Gastrocnemius medialis (tissue), 4 donors: ENCODE measurements at places on chromosomes 3 and 15. TPM values are rescaled to one million over a fixed set of nuclear protein-coding genes. Genes with fewer than 3 reads are reported as not detected.

DNA sequence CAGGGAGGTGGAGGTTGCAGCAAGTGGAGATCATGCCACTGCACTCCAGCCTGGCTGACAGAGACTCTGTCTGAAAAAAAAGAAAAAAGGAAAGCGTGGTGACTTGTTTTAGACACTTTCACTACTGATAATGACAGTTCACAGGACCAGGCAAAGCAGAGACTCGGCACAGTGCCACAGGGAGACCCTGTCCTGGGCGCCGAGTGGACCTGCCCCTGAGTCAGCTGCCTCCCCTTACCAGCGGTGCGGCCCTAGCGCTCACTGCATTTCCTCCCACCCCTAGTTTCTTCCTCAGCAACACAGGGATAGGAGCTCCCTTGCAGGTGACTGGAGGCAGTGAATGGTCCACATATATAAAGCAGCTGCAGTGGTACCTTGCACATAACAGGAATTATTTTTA, 38.7 kb upstream of the NSMCE3 start:
- DNase-seq: no peak
- no peaks in the 10 kb centered on the region for H3K27me3 ChIP-seq
- H3K36me3 ChIP-seq: no peaks in the 10 kb centered on the region
- no peak overlapping the region for H3K4me3 ChIP-seq
- H3K27ac ChIP-seq: no peak overlapping the region

- no peak overlapping the region for H3K4me3 ChIP-seq
- H3K27ac ChIP-seq: no peak overlapping the region
- no peaks in the 10 kb centered on the region for H3K27me3 ChIP-seq
- no peaks in the 10 kb centered on the region for H3K4me1 ChIP-seq
Measured at GRCh38 chr3:113000691-113001090, 9.9 kb downstream of the GTPBP8 start.

DNA sequence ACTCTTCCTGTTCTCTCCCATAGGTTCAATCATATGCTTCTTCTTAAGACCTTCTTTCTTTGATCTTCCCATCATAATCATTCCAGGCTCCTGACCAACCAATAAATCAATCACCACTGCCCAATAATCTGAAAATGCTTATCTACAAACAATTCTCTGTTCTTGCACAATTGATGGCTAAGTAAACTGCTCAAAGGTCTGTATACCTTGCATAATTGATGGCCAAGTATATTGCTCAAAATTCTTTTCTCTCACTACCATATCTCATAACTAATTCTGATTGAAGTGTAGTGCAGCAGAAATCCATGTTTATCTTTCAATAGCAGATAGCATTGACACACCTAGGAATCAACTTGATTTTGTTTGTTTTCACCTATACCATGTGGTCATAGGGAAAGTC, 83.4 kb upstream of the EPHA6 start:
- no peaks in the 10 kb centered on the region for H3K36me3 ChIP-seq
- no peaks in the 10 kb centered on the region for H3K4me1 ChIP-seq
- DNase-seq: no peak
- H3K4me3 ChIP-seq: no peak overlapping the region
- no peak overlapping the region for H3K27ac ChIP-seq
- H3K27me3 ChIP-seq: no peaks in the 10 kb centered on the region

- no peak overlapping the region for H3K4me3 ChIP-seq
- H3K27me3 ChIP-seq: no peaks in the 10 kb centered on the region
- DNase-seq: no peak
- H3K4me1 ChIP-seq: no peaks in the 10 kb centered on the region
- H3K36me3 ChIP-seq: no peaks in the 10 kb centered on the region
Measured at GRCh38 chr3:125433611-125434041, 58.5 kb upstream of the ZNF148 start.

DNA sequence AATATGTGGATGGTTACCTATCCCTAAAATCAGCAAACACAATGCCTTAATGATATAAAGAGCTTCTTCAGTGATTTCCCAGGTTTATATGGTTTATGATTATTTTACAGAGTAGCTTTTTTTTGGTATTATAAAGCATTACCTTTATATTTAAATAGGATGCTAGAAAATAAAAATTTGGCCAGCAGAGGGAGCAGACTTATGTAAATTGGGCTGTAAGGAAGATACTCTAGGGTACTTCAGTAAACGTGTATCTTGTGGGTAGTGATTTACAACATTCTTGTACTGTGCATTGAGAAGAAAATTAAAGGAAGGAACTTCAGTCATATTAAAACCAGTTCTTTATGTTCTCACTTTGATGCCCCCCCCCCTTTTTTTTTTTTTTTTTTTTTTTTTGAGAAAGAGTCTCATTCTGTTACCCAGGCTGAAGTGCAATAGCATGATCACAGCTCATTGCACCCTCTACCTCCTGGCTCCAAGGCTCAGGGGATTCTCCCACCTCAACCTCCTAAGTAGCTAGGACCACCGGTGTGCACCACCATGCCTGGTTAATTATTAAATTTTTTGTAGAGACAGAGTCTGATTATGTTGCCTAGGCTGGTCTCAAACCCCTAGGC, 167.9 kb downstream of the BBX start:
- H3K27me3 ChIP-seq: no peaks in the 10 kb centered on the region
- H3K4me3 ChIP-seq: no peak overlapping the region
- no peak overlapping the region for H3K27ac ChIP-seq

GRCh38 chr3:30457726-30458125, 148.7 kb upstream of the TGFBR2 start:
- no peaks in the 10 kb centered on the region for H3K27me3 ChIP-seq
- H3K4me1 ChIP-seq: no peaks in the 10 kb centered on the region
- H3K36me3 ChIP-seq: no peaks in the 10 kb centered on the region
- H3K27ac ChIP-seq: peak overlapping the region; percentile 9
- H3K4me3 ChIP-seq: no peak overlapping the region

- no peaks in the 10 kb centered on the region for H3K27me3 ChIP-seq
- H3K4me1 ChIP-seq: no peaks in the 10 kb centered on the region
- H3K27ac ChIP-seq: no peak overlapping the region
- H3K36me3 ChIP-seq: no peaks in the 10 kb centered on the region
Measured at GRCh38 chr3:11542551-11542950, 101.2 kb downstream of the VGLL4 start.

DNA sequence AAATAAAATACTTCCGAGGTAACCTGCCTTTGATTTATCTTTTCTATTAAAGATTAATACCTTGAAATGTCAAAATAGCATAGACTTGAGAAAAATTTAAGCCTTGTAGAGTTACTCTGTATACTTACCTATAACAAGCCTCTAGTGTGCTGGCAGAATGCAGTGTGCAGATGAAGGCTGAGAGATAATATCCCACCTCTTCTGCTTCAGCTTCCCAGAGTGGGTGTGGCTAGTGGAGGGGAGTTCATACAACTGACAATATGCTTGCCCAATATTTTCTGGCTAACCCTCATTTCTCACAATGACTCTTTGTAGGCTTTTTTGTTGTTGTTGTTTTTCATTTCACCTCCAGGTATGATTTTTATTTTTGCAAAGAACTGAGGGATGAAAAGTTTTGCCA, 15.7 kb upstream of the ZBTB20 start:
- H3K36me3 ChIP-seq: no peaks in the 10 kb centered on the region
- no peaks in the 10 kb centered on the region for H3K27me3 ChIP-seq
- H3K4me1 ChIP-seq: no peaks in the 10 kb centered on the region
- DNase-seq: no peak

GRCh38 chr15:80856809-80857377, 77.7 kb downstream of the CEMIP start:
- peaks cover 7% of the 10 kb centered on the region for H3K4me1 ChIP-seq
- peak; percentile 48 for DNase-seq
- no peaks in the 10 kb centered on the region for H3K27me3 ChIP-seq

GRCh38 chr3:83946049-83946448, 1012.7 kb upstream of the CADM2 start:
- no peaks in the 10 kb centered on the region for H3K27me3 ChIP-seq
- DNase-seq: no peak
- H3K36me3 ChIP-seq: no peaks in the 10 kb centered on the region
- H3K4me3 ChIP-seq: no peak overlapping the region

DNA sequence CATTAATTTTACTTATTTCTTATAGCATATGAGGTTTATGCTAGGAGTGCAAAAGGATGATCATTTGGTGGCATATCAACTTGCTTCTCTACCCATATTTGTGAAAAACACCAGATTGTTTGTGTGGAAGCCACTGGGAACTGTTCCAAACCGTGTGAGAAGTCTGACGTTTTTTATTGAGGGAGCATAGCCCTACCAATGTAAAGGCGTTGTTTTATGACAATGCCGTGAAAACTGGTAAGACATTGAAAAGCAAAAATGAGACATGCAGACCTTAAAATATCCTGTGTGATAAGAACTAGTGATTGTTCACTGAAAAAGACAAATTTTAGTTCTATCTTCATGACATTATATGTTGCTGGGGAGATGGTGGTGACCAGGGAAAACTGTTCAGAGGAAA, 87.8 kb downstream of the CHL1 start:
- peaks cover 2% of the 10 kb centered on the region for H3K4me1 ChIP-seq
- no peak overlapping the region for H3K4me3 ChIP-seq
- no peak for DNase-seq
- no peaks in the 10 kb centered on the region for H3K36me3 ChIP-seq
- no peaks in the 10 kb centered on the region for H3K27me3 ChIP-seq

- DNase-seq: no peak
- no peaks in the 10 kb centered on the region for H3K27me3 ChIP-seq
- H3K4me3 ChIP-seq: no peak overlapping the region
- H3K36me3 ChIP-seq: no peaks in the 10 kb centered on the region
- H3K27ac ChIP-seq: no peak overlapping the region
- no peaks in the 10 kb centered on the region for H3K4me1 ChIP-seq
Measured at GRCh38 chr3:76586471-76586870, 453.4 kb upstream of the ROBO2 start.

DNA sequence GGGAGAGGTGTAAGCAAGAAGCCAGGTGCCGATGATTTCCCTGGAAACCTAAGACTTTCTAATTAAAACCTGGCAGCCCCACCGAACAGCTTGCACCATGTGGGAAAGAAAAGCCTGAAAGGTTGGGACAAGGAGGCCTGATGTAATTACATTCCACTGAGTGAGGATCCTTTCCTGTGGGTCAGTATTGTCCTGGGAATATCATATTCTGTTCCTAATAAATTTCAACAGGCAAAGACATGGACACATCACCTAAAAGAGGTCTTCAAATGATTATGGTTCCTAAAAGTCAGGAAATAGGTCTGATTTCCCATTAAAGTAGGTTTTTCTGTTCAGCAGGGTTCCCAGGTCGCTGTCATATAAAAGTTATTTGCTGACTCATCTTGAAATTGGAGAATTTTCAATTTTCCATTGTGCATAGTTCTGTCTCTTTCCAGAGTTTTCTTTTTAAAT, 58.5 kb downstream of the DUT start:
- no peaks in the 10 kb centered on the region for H3K36me3 ChIP-seq
- H3K27me3 ChIP-seq: no peaks in the 10 kb centered on the region
- peak overlapping the region; percentile 11 for H3K27ac ChIP-seq
- no peak for DNase-seq
- H3K4me3 ChIP-seq: no peak overlapping the region

DNA sequence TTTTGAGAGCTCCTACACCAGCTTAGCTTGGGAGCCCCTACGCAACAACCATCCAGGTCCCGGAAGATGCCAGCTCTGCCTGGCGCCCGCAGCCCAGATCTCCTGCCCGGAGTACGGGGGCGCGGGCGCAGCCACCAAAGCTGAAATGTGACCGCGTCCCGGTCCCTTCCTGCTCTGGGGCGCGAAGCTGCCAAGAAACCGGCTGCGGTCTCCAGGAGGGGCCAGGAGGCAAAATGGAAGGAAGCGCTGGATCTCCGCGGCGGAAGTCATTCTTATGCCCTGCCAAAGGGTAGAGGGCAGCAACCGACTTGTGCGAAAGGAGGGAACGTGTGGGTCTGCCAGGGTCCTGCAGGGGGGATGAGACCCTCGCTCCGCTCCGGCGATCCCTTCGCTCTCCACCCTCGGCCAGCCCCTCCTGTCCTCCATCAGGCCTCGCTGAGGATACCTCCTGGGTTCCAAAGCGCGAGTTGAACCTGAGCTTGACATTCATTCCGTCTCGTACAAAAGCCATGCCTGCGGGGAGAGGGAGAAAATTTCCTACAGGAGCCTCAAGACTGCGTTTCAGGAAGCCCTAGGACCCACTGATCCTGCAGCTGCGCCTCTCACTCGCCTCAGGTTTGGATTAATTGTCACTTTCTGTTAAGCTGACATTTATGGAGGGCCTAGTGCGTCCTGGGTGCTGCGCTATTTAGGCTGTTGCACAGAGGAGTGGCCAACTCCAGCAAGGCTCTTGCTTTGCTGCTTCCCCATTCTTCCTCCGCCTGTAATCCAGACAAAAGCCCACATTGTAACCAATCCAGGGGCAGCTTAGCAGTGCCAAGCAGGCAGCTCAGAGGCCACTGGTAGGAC, 98.3 kb upstream of the VGLL3 start:
- peak overlapping the region; percentile 81 for H3K4me3 ChIP-seq
- peaks cover 7% of the 10 kb centered on the region for H3K4me1 ChIP-seq
- H3K36me3 ChIP-seq: no peaks in the 10 kb centered on the region
- DNase-seq: peak; percentile 32
- H3K27ac ChIP-seq: peak overlapping the region; percentile 72
- H3K27me3 ChIP-seq: no peaks in the 10 kb centered on the region

GRCh38 chr3:127053450-127053849, 70.5 kb downstream of the PLXNA1 start:
- no peaks in the 10 kb centered on the region for H3K4me1 ChIP-seq
- no peak for DNase-seq
- H3K4me3 ChIP-seq: no peak overlapping the region
- no peaks in the 10 kb centered on the region for H3K27me3 ChIP-seq
- H3K36me3 ChIP-seq: no peaks in the 10 kb centered on the region
- H3K27ac ChIP-seq: no peak overlapping the region

DNA sequence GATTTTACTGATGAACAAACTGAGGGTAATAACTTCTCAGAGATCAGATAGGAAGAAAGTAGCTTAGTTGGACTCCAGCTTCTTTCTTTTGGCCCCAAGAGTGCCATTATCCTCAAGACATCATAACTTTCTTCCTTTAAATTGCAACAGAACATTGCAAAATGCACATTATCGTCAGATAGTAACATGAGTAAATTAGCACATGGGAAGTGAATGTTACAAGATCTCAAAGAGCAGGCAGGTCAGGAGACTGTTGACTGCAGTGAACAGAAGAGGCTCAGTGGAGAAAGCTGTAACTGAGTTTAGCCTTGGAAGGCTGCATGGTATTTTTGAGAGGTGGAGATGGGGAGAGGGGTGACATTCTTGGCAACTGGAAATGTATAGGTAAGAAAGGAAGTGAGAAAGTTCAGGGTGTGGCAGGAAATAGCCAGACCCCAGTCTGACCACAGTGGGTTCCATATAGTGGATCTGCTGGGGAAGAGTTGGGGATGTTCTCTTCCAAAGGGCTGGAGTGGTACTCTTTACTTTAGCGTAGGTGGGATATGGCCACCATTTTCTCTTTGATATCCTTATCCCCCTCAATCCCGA, 307.7 kb downstream of the RPLP1 start:
- H3K4me1 ChIP-seq: no peaks in the 10 kb centered on the region
- no peaks in the 10 kb centered on the region for H3K36me3 ChIP-seq
- peaks cover 3% of the 10 kb centered on the region for H3K27me3 ChIP-seq

SERINC4 gene
- 0.82 TPM for total RNA-seq

SLC28A1 gene
- not detected for total RNA-seq

COL6A5 gene
- not detected for total RNA-seq

KBTBD12 gene
- total RNA-seq: 16.0 TPM

TICRR gene
- total RNA-seq: not detected

PARP3 gene
- total RNA-seq: 11.9 TPM

UBE2E1 gene
- total RNA-seq: 88.8 TPM

SLC27A2 gene
- 0.69 TPM for total RNA-seq

PP2D1 gene
- total RNA-seq: not detected

KIF23 gene
- 0.47 TPM for total RNA-seq

GCHFR gene
- 16.9 TPM for total RNA-seq

SLC9C1 gene
- total RNA-seq: not detected

GNL3 gene
- total RNA-seq: 108 TPM
